Common myeloid progenitor, CD34-positive (primary cell): ENCODE measurements at places on chromosomes 16 and 17.

GRCh38 chr16:49081554-49081953, 200.1 kb downstream of the CBLN1 start:
- H3K4me1 ChIP-seq, result no peaks in the 10 kb centered on the region
- H3K27me3 ChIP-seq, result no peaks in the 10 kb centered on the region
- DNase-seq, result no peak
- no peak overlapping the region for H3K4me3 ChIP-seq

DNA sequence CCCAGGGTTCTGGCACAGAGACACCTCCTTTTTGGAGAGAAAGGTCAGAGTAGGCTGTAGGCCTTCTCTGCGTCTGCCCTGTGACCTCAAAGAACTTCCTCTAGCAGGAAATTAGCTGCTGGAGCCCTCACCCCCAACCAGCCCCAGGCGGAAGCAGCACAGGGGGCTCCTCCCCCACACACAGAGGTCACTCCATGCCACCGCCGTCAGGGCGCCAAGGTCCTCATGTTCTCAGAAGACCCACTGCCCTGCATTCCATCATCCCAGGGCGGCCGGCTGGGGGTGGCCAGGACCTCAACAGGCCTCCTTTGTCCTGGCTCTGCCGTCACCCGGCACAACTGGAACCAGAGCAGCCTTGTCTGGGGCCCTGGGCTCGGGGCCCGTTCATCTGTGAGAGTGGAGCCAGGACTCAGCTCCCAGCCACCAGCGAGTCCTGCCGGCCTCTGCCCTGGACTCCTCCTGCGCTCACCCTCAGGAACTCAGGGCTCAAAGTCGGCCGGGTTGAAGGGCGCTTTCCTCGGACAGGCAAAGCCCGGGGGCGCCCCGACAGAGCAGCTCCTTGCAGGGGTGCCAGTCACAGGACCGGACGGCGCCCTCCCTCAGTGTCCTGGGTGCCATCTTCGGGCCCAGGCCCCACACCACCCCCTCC, 1.2 kb downstream of the TMC6 start:
- peak overlapping the region; percentile 79 for H3K27ac ChIP-seq
- H3K4me3 ChIP-seq, result peak overlapping the region; percentile 88
- H3K27me3 ChIP-seq, result no peaks in the 10 kb centered on the region
- H3K36me3 ChIP-seq, result peaks cover 2% of the 10 kb centered on the region
- DNase-seq, result peak; percentile 77
- H3K4me1 ChIP-seq, result no peaks in the 10 kb centered on the region

DNA sequence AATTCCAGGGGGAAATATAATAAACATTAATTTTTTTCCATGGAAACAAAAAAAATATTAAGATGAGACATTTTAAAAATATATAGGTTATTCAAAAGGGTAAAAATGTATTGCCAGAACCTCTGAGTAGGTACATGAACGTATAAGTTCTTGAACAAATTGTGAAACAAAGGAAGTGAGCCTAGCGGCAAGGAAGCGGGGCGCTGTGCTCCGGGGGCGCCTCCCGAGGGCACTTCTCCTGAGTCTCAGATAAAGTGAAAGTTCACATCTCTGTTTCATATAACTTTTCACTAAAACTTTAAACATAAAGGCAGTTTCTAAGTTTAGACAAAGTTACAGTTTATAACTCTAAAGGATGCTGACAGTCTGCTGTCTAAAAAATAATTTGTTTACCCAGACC, 52.3 kb downstream of the TNRC6C start:
- no peak overlapping the region for H3K27ac ChIP-seq
- H3K36me3 ChIP-seq, result peaks cover 4% of the 10 kb centered on the region

GRCh38 chr16:12210258-12210880, 233.8 kb downstream of the SNX29 start:
- no peaks in the 10 kb centered on the region for H3K36me3 ChIP-seq
- DNase-seq, result no peak
- no peaks in the 10 kb centered on the region for H3K27me3 ChIP-seq
- H3K4me3 ChIP-seq, result no peak overlapping the region

GRCh38 chr17:27571563-27572352, 59.2 kb upstream of the LGALS9 start:
- no peaks in the 10 kb centered on the region for H3K4me1 ChIP-seq
- H3K36me3 ChIP-seq, result no peaks in the 10 kb centered on the region
- no peak overlapping the region for H3K4me3 ChIP-seq
- H3K27ac ChIP-seq, result no peak overlapping the region

DNA sequence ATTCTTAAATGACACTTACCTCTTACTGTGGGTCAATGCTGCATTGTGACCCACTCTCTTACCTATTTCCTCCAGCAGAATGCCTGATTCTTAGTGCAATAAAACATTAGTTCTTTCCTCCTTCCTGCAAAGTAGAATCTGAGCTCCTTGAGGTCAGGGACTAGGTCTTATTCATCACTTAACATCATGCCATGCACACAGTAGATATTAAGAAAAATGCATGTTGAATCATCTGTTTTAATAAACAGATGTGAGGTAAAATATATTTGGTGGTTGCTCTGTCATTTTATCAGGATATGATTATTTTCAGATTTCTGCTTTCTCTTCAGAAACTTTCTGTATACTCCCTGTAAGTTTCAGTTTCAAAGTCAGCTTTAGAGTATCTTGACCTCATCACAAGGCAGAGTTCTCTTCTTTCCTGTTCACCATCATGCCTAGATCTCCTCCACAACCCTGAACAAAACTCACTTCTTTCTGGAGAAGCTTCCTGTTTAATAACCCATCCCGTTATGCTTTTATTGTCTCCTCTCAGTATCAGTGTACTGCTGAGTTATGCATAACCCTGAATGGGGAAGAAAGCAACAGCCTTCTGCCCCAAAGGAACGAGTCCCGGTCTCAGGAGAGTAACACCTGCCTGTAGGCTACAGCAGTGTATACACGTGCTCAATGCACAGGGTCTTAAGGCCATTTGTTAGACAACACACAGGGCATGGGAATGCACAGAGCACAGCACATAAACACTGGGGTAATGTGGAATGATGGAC, 30.3 kb upstream of the SUPT4H1 start:
- peaks cover 9% of the 10 kb centered on the region for H3K4me1 ChIP-seq
- no peaks in the 10 kb centered on the region for H3K36me3 ChIP-seq
- H3K27ac ChIP-seq, result no peak overlapping the region
- no peak overlapping the region for H3K4me3 ChIP-seq

GRCh38 chr16:14446796-14447195, 183.3 kb downstream of the PARN start:
- H3K27ac ChIP-seq, result no peak overlapping the region
- H3K27me3 ChIP-seq, result no peaks in the 10 kb centered on the region
- peaks cover 2% of the 10 kb centered on the region for H3K4me1 ChIP-seq
- no peak for DNase-seq
- H3K4me3 ChIP-seq, result no peak overlapping the region

GRCh38 chr17:949623-950303, 29.8 kb downstream of the NXN start:
- DNase-seq, result no peak
- H3K36me3 ChIP-seq, result no peaks in the 10 kb centered on the region
- peaks cover 6% of the 10 kb centered on the region for H3K4me1 ChIP-seq
- H3K4me3 ChIP-seq, result no peak overlapping the region
- H3K27ac ChIP-seq, result no peak overlapping the region

- no peak overlapping the region for H3K27ac ChIP-seq
- DNase-seq, result no peak
- no peaks in the 10 kb centered on the region for H3K36me3 ChIP-seq
- H3K4me1 ChIP-seq, result peaks cover 27% of the 10 kb centered on the region
- H3K27me3 ChIP-seq, result peaks cover 17% of the 10 kb centered on the region
These were observed 3.2 kb downstream of the SNTB2 start for GRCh38 chr16:69190046-69190588.

DNA sequence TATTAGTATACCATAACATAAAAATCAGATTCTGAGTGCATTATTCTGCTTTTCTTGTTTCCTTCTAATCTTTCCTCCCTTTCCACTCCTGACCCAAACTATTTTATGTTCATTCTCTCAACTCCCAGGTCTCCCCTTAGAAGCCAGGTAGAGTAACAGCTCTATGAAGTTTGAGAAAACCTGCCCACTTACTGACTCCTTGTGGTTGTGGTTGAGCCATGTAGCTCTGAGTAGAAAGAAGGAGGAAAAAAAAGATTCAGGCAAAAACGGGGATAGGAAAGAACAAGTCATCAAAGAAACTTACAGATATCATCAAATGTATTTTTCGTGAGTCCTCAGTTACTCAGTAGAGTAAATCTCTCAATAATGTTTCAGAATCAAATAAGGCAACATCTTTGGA, 216.7 kb downstream of the PMP22 start:
- DNase-seq, result no peak
- no peak overlapping the region for H3K4me3 ChIP-seq
- no peaks in the 10 kb centered on the region for H3K27me3 ChIP-seq
- H3K36me3 ChIP-seq, result no peaks in the 10 kb centered on the region

GRCh38 chr16:6856578-6856977, 476.1 kb upstream of the RBFOX1 start:
- DNase-seq, result no peak
- H3K27ac ChIP-seq, result no peak overlapping the region
- H3K36me3 ChIP-seq, result no peaks in the 10 kb centered on the region
- H3K27me3 ChIP-seq, result no peaks in the 10 kb centered on the region
- H3K4me3 ChIP-seq, result no peak overlapping the region

DNA sequence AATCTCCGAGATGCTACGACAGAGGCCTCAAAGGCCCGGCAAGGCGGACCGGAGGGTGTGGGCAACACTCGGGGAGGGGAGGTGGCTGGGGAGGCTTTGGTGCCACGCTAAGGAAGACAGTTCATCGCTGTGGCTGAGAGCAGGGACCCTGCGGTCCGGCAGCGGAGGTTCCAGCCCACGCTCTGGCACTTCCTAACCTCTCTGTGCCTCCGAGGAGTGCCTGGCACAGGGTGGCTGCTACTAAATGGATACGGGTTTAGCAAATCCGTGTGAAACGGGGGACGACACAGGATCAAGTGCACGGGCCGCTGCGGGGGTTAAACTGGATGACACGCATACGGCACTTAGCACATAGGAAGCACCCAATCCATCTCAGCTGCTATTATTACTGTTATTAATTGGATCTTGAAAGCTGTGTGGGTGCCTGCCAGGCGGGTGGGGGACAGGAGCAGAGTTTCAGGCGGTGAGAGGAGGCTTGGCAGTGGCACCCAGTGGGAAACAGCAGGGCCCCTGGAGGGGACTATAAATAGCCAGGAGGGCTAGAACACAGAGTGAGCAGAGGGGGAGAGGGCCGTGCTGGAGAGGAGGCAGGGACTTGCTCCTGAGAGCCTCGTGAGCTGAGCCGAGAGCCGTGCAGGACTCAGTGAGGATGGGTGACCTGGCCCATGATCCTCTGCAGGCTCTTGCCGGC, 45.0 kb downstream of the ABR start:
- H3K27me3 ChIP-seq, result no peaks in the 10 kb centered on the region
- no peak overlapping the region for H3K27ac ChIP-seq
- DNase-seq, result no peak
- peaks cover 3% of the 10 kb centered on the region for H3K36me3 ChIP-seq
- H3K4me1 ChIP-seq, result peaks cover 8% of the 10 kb centered on the region
- H3K4me3 ChIP-seq, result no peak overlapping the region

DNA sequence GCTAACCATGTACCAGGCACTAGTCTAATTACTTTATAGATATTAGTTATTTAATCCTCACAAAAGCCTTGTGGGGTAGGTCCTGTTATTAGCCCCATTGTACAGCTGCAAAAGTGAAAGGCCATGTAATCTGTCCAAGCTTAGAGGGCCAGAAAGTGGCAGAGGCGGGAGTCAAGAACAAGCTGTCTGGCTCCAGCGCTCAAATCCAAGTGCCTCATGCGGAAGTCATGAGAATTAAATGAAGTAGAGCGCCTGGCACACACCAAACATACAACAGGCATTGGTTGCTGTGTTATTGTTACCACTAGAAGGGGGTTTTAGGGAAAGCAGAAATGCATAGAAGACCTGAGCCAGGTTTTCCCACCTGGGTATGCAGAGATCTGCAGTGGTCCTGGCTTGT, 1.2 kb downstream of the AQP8 start:
- H3K4me3 ChIP-seq, result no peak overlapping the region
- no peaks in the 10 kb centered on the region for H3K4me1 ChIP-seq
- no peaks in the 10 kb centered on the region for H3K27me3 ChIP-seq
- no peaks in the 10 kb centered on the region for H3K36me3 ChIP-seq
- no peak for DNase-seq

- H3K27ac ChIP-seq, result no peak overlapping the region
- H3K4me1 ChIP-seq, result no peaks in the 10 kb centered on the region
These were observed 318.9 kb downstream of the SNX29 start for GRCh38 chr16:12295395-12295794.

DNA sequence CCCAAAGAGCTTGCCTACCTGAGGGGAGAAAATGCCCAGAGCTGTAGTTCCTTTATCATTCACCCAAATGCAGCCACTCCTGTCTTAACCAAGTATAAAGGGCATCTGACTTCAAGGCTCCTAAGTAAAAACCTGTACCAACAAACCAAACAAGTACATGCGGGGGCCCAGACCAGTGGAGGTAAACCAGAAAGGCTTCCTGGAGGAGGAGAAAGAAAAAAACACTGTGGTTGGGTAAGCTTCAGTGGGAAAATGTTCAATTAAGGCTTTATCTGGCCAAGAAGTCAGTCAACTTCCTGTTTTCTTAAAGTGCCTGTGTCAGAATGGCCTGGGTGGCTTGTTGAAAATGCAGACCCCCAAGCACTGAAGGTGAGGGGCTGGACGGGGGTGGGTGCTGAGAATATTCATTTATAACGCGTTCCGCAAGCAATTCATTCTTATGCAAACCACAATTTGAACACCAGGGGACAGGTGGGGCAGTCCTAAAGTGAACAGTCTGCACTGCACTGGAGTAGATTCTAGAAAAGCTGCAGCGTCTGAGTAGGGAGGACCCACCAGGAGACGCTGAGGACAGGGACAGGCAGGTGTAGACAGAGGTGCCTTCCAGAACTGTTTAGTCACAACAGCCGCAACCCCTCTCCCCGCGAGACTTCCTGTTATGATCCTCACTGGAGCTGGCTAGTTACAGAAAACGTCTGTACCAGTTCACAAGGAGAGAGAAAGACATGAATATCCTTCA, 467.1 kb downstream of the SOX9 start:
- peaks cover 26% of the 10 kb centered on the region for H3K4me1 ChIP-seq
- no peak overlapping the region for H3K27ac ChIP-seq
- H3K36me3 ChIP-seq, result no peaks in the 10 kb centered on the region
- no peak for DNase-seq
- peak overlapping the region; percentile 2 for H3K4me3 ChIP-seq

- no peaks in the 10 kb centered on the region for H3K27me3 ChIP-seq
- no peak overlapping the region for H3K4me3 ChIP-seq
- DNase-seq, result no peak
These were observed 21.1 kb upstream of the TFAP4 start for GRCh38 chr16:4293822-4294457.

GRCh38 chr17:62193249-62193648, 128.2 kb upstream of the MED13 start:
- H3K27me3 ChIP-seq, result no peaks in the 10 kb centered on the region
- peaks cover 3% of the 10 kb centered on the region for H3K4me1 ChIP-seq
- no peak overlapping the region for H3K27ac ChIP-seq
- H3K36me3 ChIP-seq, result no peaks in the 10 kb centered on the region
